Activated CD8-positive, alpha-beta memory T cell treated with anti-CD3 and anti-CD28 coated beads for 1 hour (primary cell): ENCODE measurements at places on chromosomes 5 and 9.

DNA sequence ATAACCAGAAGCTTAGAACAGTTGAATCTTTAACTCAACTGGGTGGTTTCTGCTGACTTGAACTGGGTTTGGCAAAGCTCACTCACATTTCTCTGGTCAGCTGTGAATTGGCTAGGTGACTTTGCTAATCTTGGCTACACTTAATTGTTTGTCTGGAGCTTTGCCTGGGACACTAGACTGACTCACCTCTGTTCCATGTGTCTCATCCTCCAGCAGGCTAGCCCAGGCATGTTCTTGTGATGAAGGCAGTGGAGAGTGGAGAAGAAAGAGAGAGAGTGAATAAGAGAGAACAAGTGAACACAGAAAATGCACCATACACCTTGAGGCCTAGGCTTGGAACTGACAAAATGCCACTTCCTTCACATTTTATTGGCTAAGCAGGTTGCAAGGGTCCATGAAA is 32.6 kb downstream of the SPATA31D1 start:
- no peak for DNase-seq

DNA sequence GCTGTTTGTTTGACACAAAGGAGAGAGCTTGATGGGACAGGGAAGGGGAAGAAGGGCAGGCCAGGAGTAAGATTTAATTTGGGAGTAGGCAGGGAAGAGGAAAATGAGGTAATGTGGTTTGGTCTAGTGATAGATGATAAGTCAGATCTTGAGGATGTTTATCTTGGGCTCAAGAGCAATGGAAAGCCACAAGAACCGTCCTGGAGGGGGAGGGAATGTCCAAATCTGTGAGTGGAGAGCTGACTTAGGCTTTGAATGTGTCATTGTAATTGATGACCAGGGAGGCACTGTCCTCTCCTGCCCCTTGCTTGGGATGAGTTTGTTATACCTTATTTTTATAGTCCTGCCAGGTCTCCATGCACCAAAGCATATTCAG is 37.5 kb downstream of the MAMDC2 start:
- DNase-seq = no peak

DNA sequence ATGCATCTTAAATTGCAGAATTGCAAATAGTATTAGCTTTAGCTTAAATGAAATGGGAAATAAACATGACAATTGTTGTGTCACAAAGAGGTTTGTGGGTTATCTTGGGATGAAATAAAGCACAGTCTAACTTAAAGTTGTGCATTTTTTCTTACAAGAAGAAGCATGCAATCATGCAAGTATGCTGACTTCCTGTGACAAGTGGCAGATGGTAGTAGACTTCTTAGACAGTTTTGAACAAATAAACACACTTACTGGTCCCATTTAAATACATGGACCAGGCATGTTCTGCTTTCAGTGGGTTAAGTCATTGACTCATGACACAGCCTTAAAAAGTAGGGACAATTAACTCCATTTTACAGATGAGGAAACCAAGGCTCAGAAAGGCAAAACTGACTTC is 15.9 kb upstream of the C5orf63 start:
- no peak for DNase-seq

GRCh38 chr5:112692472-112692871 is 45.2 kb upstream of the APC start:
- DNase-seq = no peak

GRCh38 chr9:106818034-106818433 is 44.9 kb upstream of the ZNF462 start:
- DNase-seq = no peak

GRCh38 chr5:29024052-29024451 is 1985.7 kb upstream of the CDH9 start:
- no peak for DNase-seq

DNA sequence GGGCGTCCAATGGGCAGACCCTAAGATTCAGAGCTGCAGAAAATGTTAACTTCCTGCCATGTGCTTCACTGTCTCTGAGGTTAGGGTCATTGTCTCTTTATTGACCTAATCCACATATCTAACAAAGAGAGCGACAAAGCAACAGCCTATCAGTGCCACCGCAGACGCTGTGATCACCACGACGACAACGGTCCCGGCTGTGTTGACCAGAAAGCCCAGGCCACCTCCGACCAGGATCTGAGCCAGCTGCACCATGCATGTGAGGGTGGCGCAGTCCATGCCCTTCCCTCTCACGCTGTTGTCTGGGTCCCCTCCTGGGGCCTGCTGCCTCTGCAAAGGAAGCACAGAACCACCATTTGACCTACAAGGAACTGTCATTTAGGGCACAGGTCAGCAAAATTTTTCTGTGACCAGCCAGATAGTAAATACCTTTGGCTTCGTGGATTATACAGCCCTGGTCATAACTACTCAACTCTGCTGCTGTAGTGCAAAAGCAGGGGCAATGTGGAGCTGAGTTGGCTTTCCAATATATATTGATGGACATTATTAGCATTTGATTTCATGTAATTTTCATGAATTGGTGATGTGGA is 8.5 kb downstream of the RXFP3 start:
- DNase-seq = no peak

- DNase-seq = no peak
These were observed 25.1 kb upstream of the PRDM12 start for GRCh38 chr9:130639124-130639765.
